NT2/D1 (cell line): ENCODE measurements at places on chromosomes 5 and 9.

- DNase-seq = no peak
These were observed 13.1 kb upstream of the HSD17B4 start for GRCh38 chr5:119439140-119439631.

- DNase-seq = peak; percentile 77
These were observed 95.7 kb downstream of the TTC39B start for GRCh38 chr9:15211160-15211814.

GRCh38 chr9:134705786-134706185 lies 64.2 kb downstream of the COL5A1 start:
- no peak for DNase-seq

DNA sequence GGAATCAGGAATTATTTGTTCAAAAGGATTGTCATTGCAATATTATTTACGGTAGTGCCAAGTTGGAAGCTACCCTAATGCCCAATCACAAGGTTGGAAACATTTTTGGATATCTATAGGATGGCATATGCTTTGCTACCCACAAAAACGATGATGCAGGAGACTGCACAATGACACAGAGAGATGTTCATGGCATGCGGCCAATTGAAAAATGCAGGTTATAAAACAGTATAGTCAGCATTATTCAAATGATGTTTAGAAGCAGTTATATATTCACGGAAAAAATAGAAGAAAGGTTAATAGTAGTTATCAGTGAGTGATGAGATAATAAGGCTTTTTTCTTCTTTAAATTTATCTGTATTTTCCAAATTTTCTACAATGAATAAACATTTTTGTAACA lies 5.9 kb upstream of the ACSL6 start:
- no peak for DNase-seq

DNA sequence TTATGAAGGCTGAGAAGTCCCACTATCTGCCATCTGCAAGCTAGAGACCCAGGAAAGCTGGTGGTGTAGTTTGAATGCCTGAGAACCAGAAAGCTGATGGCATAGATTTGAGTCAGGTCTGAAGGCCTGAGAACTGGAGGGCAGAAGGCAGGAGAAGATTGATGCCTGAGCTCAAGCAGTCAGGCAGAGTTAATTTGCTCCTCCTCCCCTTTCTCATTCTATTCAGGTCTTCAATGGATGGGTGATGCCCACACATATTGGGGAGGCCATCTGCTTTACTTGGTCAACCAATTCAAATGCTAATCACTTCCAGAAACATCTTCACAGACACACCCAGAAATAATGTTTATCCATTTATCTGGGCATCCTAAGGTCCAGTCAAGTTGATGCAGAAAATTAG lies 87.6 kb upstream of the CPLX2 start:
- no peak for DNase-seq

DNA sequence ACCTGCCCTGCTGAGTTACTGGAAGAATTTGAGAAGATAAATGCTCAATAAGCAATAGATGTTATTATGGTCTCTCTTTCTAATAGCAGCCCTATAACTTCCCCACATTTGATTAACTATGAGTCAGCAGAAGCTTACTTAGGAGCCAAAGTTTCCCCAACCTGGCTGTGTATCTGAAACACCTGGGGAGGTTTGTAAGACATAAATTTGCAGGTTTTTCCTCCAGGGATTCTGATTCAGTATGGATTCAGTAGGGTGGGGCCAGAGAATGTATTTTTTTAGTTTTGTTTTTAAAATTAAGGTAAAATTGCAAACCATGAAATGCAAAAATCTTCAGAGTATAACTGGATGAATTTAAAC lies 44.9 kb upstream of the GNPDA1 start:
- no peak for DNase-seq

GRCh38 chr9:33263131-33264002 lies 1.1 kb downstream of the BAG1 start:
- DNase-seq = no peak

DNA sequence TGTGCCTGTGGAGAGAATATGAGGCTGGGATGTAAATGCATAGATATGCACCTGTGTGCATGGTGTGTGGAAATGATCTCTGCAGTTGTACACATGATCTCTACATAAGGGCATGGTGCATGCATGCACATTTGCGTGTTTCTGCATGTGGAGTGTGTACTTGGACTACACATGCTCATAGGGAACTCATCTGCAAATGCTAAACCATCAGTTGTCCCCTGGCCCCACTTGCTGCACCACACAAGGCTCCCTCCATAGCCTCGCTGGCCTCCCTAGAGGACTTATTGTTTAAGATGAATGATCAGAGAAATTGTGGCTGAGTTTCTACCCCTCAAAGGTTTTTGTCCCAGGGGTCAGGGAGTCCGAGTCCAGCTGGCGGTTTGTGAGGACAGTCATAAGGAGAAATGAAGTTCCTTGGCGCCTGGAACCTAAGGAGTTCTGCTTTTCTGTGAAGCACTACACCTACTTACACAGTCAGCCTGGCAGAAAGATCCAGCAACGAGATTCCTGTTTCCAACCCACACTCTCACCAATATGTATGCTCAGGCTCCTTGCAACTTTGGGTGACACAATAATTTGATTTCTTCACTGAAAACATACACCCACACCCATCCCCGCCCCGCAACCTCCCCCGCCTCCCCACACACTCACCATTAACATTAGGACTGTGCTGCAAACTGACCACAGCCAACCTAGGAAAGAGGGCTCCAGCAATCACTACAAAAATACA lies 79.9 kb upstream of the CPEB4 start:
- no peak for DNase-seq

- no peak for DNase-seq
These were observed 15.0 kb downstream of the ZSWIM6 start for GRCh38 chr5:61347080-61347479.

- DNase-seq = no peak
These were observed 362.9 kb upstream of the ZNF608 start for GRCh38 chr5:125109293-125109692.

- DNase-seq = no peak
These were observed 76.4 kb downstream of the PHAX start for GRCh38 chr5:126677121-126677520.

DNA sequence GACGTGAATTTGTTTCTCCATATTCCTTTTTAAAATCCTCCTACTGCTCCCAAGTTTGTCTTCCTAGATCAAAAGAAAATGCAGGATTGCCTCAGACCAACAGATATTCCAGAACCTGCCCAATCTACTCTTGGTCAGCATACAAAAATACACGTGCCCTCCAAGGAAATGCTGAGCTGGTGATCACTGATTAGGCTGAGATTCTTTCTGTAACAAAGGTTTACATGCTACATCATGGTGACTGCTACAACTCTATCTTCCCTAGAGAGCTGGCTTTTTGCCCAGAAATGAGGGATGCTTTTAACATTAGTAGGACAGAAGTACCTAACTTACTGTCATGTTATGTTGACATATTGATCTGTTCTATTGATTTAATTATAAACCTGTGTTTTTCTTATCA lies 35.5 kb downstream of the OR2Y1 start:
- no peak for DNase-seq
